ENCODE measurements at places on chromosomes 4 and X. TPM values are rescaled to one million over a fixed set of nuclear protein-coding genes. Genes with fewer than 3 reads are reported as not detected.
A peak's percentile ranks its signal among the peaks of the same experiment; 100 is the strongest.

DNA sequence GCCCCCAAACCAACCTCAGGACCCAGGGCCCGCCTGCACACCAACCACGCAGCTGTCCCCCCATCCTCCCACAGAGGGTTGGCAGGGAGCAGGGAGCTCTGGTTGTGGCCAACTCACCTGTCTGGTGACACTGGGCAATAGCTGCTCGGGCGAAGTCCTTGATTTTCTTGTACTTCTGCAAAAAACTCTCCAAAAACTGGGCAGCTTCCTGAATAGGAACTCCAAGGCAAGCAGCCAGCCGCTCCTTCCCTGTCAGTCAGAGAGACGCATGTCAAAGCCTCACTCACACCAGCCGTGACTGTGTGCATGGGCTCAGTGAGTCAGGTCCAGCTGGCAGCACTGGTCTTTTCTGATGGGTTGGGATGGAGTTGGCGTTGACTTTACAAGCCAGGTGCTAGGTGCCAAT is 26.4 kb downstream of the NAT8L start:
- H3K4me3 ChIP-seq = no peak overlapping the region
- no peak overlapping the region for H3K27ac ChIP-seq

DNA sequence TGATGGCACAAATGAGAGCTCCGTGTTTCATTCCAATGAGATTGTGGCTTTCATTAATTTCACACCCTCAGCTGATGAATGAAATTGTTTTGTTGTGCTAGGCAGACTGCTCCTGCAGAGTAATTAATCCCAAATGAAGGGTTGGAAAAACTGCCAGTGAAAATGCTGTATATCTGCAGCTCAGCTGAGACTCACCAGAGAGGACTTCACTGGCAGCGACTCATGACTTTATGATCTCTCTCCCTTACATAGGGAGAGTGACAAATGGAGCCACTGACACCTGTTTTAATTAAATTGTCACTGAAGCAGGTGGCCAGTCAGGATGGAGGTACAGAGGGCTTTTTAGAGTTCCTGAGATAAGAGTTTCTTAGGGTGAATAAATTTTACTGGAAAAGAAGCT is 24.8 kb downstream of the GRXCR1 start:
- H3K4me3 ChIP-seq = no peak overlapping the region
- no peak for DNase-seq
- H3K36me3 ChIP-seq = no peaks in the 10 kb centered on the region
- no peak overlapping the region for H3K27ac ChIP-seq
- H3K4me1 ChIP-seq = no peaks in the 10 kb centered on the region
- no peaks in the 10 kb centered on the region for H3K27me3 ChIP-seq

Gene PCDH18
- 0.24 TPM for total RNA-seq

Gene TSPAN7
- total RNA-seq = 0.21 TPM

GRCh38 chr4:79182209-79182608 is 143.7 kb downstream of the NAA11 start:
- no peaks in the 10 kb centered on the region for H3K4me1 ChIP-seq
- no peaks in the 10 kb centered on the region for H3K27me3 ChIP-seq
- no peak overlapping the region for H3K4me3 ChIP-seq
- H3K27ac ChIP-seq = peak overlapping the region; percentile 16
- no peaks in the 10 kb centered on the region for H3K36me3 ChIP-seq

DNA sequence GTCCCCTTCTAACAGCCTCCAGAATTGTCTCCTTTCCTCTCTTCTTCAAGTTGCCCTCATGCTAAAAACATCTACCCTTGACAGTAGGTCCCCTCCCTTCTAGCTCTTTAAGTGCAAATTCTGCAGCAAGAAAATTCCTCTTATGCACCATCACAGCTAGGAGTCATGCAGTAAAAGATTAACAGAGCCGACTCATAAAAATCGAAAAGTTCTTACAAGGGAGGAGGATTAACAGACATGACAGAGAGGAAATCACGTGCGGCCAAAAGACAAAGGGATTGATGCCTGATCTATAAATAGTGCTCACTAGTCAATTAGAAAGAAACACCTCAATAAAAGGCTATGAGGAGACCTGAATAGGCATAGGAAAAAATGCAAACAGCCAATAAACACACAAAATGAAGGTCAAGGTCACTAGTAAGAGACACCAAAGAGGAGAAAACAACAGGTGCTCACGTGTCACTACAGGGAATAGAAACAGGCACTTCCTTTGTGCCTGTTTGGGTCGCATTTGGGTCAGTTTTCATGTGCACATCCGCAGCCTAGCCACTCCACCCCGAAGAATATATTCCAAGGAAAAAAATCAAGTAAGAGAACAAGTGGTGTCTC is 3.4 kb downstream of the RNF212 start:
- H3K27ac ChIP-seq = peak overlapping the region; percentile 10
- H3K4me3 ChIP-seq = no peak overlapping the region
- peak; percentile 3 for DNase-seq
- H3K36me3 ChIP-seq = peaks cover 4% of the 10 kb centered on the region
- H3K27me3 ChIP-seq = no peaks in the 10 kb centered on the region
- H3K4me1 ChIP-seq = peaks cover 22% of the 10 kb centered on the region

DNA sequence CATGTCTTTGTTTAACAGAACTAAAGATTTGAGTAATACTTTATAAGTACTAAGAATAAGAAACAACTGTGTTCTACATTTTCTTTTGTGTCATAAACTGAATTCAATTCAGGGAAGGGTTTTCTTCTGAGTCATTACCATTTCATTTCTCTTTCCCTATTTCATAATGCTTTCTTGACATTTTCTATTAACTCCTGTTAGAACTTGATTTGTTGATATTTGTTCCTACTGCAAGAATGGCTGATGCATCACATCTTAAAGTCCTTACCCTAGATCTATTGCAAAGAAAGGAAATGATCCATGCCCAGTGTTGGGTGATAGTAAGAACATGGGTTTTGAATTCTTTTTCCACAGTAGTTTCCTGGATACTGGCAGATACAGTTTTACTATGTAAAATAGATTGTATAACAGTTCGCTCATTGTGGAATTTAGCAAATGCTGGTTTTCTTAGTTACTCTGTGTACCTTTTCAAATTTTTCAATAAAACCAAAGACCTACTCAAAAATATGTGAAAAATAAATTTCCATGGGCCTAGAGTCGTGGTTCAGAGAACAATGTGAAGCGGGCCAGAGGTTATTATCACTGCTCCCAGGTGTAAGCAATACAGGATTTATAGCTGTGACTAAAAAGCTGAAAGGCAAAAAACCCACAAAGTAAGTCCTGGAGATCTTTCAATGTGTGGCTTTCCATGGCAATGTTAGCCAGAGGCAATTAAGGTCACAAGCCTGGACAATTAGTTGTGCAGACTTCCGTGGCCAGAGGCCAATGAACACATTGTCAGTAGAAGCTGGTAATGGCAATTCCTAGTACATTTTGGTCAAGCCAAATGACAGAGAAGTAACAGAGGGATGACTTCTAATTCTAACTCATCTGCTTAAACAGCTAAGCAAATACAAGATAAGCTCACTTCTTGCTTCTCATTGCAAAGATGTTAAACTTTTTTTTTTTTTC is 127.3 kb upstream of the FAT4 start:
- H3K27ac ChIP-seq = no peak overlapping the region
- H3K4me3 ChIP-seq = no peak overlapping the region
- H3K4me1 ChIP-seq = no peaks in the 10 kb centered on the region
- no peak for DNase-seq
- H3K36me3 ChIP-seq = no peaks in the 10 kb centered on the region
- H3K27me3 ChIP-seq = no peaks in the 10 kb centered on the region

DNA sequence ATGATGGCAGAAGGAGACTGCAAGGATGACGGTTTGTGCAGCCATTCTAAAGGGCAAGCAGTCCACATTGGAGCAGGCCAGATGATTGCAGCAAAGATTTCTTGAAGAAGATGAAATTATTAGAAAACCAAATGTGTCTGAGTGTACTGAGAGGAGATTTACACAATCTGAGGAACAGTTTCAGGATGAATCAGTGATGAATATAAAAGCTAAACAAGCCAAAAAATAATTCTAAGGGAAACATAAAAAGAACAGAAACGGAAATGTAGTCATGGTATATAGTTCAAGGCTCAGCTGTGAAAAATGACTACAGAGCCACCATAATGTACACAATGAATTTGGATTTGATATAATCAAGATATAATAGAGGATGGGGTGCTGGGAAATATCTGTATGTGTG is 168.5 kb downstream of the PDGFC start:
- no peak overlapping the region for H3K4me3 ChIP-seq
- DNase-seq = no peak
- H3K36me3 ChIP-seq = no peaks in the 10 kb centered on the region

- no peak overlapping the region for H3K4me3 ChIP-seq
- DNase-seq = no peak
- peaks cover 5% of the 10 kb centered on the region for H3K36me3 ChIP-seq
- peaks cover 10% of the 10 kb centered on the region for H3K27me3 ChIP-seq
- no peak overlapping the region for H3K27ac ChIP-seq
Observed at GRCh38 chrX:153901753-153902140, 2.7 kb upstream of the AVPR2 start.

GRCh38 chrX:153063315-153063714 is 7.0 kb downstream of the PNMA3 start:
- no peaks in the 10 kb centered on the region for H3K4me1 ChIP-seq
- no peaks in the 10 kb centered on the region for H3K36me3 ChIP-seq
- H3K27ac ChIP-seq = no peak overlapping the region
- DNase-seq = no peak
- peaks cover 7% of the 10 kb centered on the region for H3K27me3 ChIP-seq

- no peak for DNase-seq
- H3K27me3 ChIP-seq = no peaks in the 10 kb centered on the region
- H3K36me3 ChIP-seq = no peaks in the 10 kb centered on the region
- H3K27ac ChIP-seq = no peak overlapping the region
- peaks cover 9% of the 10 kb centered on the region for H3K4me1 ChIP-seq
Observed at GRCh38 chr4:38650133-38650532, 13.9 kb upstream of the KLF3 start.

Gene PLP1
- not detected for total RNA-seq

DNA sequence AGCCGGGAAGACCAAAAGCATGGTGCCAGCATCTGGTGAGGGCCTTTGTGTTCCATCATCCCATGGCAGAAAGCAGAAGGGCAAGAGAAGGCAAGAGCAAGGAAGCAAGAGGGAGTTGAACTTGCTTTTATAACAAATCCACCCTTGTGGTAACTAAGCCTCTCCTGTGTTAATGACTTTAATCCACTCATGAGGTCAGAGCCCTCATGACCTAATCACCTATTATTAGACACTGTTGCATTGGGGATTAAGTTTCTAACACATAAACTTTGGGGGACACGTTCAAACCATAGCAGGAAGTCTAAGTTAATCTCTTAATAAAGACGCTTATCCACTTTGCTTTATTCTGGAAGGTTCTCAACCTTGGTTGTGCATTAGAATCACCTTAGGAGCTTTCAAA is 12.5 kb upstream of the PCYT1B start:
- DNase-seq = no peak
- no peaks in the 10 kb centered on the region for H3K36me3 ChIP-seq
- no peaks in the 10 kb centered on the region for H3K27me3 ChIP-seq
- no peak overlapping the region for H3K4me3 ChIP-seq
- H3K27ac ChIP-seq = no peak overlapping the region

- no peak overlapping the region for H3K27ac ChIP-seq
- no peak for DNase-seq
Observed at GRCh38 chr4:27006646-27007045, 146.0 kb downstream of the STIM2 start.

GRCh38 chr4:176309046-176309445 is 10.7 kb upstream of the SPCS3 start:
- DNase-seq = no peak
- no peak overlapping the region for H3K27ac ChIP-seq
- H3K27me3 ChIP-seq = no peaks in the 10 kb centered on the region
- H3K4me1 ChIP-seq = no peaks in the 10 kb centered on the region

DNA sequence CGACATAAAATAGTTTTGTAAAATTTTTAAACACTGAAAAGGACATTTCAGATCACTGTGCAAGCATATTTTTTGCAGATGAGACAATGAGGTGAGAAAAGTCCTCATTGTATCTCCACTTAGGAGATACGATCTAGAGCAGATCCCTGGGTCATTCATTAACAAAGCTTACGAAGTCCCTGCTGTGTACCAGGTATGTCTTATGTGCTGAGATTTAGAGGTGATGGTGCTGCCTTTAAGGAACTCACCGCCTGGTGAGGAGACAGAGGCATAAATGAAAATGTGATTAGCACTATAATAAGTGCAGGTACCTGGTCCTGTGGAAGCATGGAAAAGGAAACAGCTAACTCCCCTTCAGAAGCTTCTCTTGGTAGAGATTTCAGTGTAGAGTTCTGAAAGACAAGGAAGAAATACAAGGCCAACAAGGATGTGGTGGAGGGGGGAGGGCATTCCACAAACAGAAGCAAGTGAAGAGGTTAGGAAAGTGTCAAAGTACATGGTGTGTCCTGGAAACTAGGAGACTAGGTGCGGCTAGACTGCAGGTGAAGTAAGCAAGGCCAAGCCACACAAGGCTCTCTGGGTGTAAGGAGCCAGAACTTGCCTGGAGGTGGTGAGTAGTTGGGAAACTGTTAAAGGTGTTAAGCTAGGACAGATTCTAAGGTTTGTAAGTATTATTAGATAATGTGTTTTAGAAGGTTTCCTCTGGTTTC is 1.5 kb upstream of the NDNF start:
- peaks cover 24% of the 10 kb centered on the region for H3K4me1 ChIP-seq
- H3K36me3 ChIP-seq = peaks cover 31% of the 10 kb centered on the region
- H3K27ac ChIP-seq = no peak overlapping the region
- H3K27me3 ChIP-seq = no peaks in the 10 kb centered on the region
- DNase-seq = peak; percentile 6

DNA sequence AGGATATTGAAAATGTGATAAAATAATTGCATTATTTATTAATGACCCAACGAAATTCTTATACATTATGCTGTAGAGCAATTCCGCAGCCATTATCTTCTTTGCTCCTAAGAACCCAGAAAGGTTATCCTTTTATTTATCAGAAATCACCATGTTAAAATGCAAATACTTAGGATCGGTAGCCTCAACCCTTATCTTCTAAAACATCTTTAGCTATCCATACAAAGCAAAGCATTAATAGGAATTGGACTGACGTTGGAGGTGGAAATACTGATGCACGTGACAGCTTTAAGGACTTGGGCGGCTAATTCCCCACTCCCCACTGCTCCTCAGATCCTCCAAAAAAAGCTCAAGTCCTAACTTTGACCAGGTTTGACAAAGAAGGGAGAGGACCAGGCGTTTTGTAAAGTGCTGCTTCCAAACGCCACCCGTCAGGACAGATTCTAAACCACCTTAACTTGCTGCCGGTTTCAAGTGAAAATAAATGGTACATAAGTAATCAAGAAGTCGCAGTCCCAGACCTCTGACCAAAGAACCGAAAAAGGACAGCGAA is 539 bp upstream of the SPCS3 start:
- peaks cover 31% of the 10 kb centered on the region for H3K36me3 ChIP-seq
- H3K4me1 ChIP-seq = no peaks in the 10 kb centered on the region
- peak overlapping the region; percentile 79 for H3K27ac ChIP-seq
- DNase-seq = no peak
- peak overlapping the region; percentile 76 for H3K4me3 ChIP-seq

- H3K36me3 ChIP-seq = no peaks in the 10 kb centered on the region
- H3K27me3 ChIP-seq = no peaks in the 10 kb centered on the region
- peak; percentile 2 for DNase-seq
- H3K27ac ChIP-seq = no peak overlapping the region
Observed at GRCh38 chrX:55710701-55711100, 6.8 kb upstream of the RRAGB start.

- H3K27ac ChIP-seq = no peak overlapping the region
- no peak for DNase-seq
- H3K36me3 ChIP-seq = no peaks in the 10 kb centered on the region
- no peak overlapping the region for H3K4me3 ChIP-seq
- H3K4me1 ChIP-seq = peaks cover 7% of the 10 kb centered on the region
Observed at GRCh38 chr4:95602872-95603271, 54.1 kb upstream of the UNC5C start.

- DNase-seq = no peak
- H3K27me3 ChIP-seq = no peaks in the 10 kb centered on the region
- H3K36me3 ChIP-seq = no peaks in the 10 kb centered on the region
- no peak overlapping the region for H3K27ac ChIP-seq
Observed at GRCh38 chrX:47877327-47877726, 40.6 kb downstream of the ZNF81 start.
